Activated CD8-positive, alpha-beta memory T cell treated with anti-CD3 and anti-CD28 coated beads for 36 hours (primary cell): ENCODE measurements at places on chromosomes 2 and 18. TPM values are rescaled to one million over a fixed set of nuclear protein-coding genes. Genes with fewer than 3 reads are reported as not detected.

The PDE11A gene
- not detected for total RNA-seq

The C2orf15 gene
- 0.80 TPM for total RNA-seq

The ASPRV1 gene
- 0.42 TPM for total RNA-seq

The MRPS9 gene
- 49.2 TPM for total RNA-seq

The DIS3L2 gene
- 33.7 TPM for total RNA-seq

The TMEM37 gene
- not detected for total RNA-seq

The UGT1A9 gene
- total RNA-seq = not detected

The CD226 gene
- 186 TPM for total RNA-seq

The ANKRD62 gene
- not detected for total RNA-seq

The IL37 gene
- not detected for total RNA-seq

The HOXD3 gene
- total RNA-seq = not detected

The TUBA4A gene
- 221 TPM for total RNA-seq

The PLGLB2 gene
- total RNA-seq = 0.75 TPM

The CYS1 gene
- total RNA-seq = 0.15 TPM

The SYT4 gene
- total RNA-seq = not detected

The HSBP1L1 gene
- 2.1 TPM for total RNA-seq

The SDC1 gene
- total RNA-seq = 0.13 TPM

The TMEM131 gene
- total RNA-seq = 34.9 TPM

The SH3RF3 gene
- 0.44 TPM for total RNA-seq

The LONRF2 gene
- total RNA-seq = 0.08 TPM

The COBLL1 gene
- not detected for total RNA-seq

The IL1F10 gene
- not detected for total RNA-seq

The STARD6 gene
- total RNA-seq = not detected

The VWC2L gene
- not detected for total RNA-seq

The DYSF gene
- 4.8 TPM for total RNA-seq

The M1AP gene
- not detected for total RNA-seq

The IL1R2 gene
- 1.5 TPM for total RNA-seq
